ENCODE measurements at places on chromosomes 2 and 18.

- no peak for DNase-seq
These were observed 132.7 kb downstream of the KCTD1 start for GRCh38 chr18:26415631-26416030.

DNA sequence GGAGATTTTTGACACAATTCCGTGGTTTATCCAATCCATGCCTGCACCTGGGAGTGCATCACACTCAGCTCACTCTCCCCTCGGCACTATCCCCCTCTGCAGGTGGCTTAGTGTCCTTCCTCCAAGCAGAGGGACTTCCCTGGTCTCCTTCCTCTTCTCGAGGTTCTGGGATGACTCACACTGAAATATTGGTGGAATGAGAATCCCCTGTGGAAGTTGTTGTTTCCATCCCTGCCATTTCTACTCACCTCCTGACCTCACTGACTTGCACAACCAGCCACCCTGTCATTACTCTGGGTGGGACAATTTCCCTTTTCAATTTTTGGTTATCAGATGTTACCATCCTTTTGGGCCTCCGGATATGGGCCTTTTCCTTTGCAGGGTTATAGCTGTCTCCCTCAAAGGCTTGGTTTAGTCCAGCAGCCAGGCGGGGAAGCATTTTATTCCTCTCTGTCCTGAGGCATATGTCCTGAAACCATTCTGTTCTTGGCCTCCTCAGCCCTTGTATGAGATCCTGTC is 59.9 kb downstream of the PTPRM start:
- peak; percentile 76 for DNase-seq

DNA sequence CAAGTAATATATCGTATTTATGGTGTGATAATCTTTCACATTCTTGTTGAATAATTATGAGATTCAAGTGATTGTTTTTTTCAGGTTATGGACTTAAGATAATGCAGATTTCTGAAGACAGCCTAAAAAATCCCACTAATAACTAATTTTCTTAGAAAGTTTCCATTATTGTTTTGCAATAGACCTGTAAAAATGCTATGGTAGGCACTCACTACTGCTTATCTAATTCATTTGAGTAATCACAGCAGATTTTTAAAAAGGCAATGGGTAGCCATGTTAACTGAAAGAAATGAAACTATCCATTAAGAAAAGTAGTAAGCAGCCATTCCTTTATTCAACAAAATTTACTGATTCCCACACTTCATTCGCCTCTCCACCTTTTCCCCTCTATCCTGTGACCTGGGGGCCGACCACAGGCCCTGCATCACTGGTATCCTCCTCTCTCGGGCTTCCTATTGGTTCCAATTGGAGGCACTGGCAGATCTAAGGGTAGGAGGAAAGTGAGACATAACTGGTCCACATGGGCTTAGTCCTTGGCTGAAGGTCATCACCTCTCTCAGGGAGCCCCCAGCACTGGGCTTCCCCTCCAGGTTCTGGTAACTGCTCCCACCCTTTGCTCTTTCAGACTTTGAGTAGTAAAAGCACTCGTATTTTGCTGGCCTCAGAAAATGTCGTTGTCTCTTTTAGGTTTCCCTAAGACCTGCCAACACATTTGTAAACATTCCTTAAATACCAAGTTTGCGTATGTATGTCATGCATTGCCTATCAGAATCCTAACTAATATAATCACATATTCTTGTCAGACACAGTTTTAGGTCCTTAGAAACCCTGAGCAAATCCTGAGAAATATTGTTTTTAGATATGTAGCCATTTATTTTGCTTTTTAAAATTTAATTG is 18.5 kb downstream of the RBMS1 start:
- no peak for DNase-seq

GRCh38 chr18:76875390-76876325 is 53.3 kb downstream of the ZNF236 start:
- DNase-seq = peak; percentile 39

- DNase-seq = no peak
These were observed 46.4 kb upstream of the SPTBN1 start for GRCh38 chr2:54409752-54410151.

DNA sequence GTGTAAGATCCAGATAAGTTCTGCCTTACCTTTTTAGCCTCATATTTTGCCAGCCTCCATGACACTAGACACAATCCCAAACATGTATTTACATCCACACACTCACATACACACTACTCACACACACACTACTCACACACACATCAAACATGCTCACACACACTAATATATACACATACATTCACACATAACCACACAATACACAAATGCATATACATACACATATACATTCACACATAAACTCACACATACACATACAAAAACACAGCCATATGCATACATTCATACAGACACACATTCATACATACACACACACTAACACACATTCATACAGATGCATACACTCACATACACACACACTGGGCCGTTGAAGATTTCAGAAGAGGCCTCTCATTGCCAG is 109.5 kb downstream of the MAIP1 start:
- no peak for DNase-seq

DNA sequence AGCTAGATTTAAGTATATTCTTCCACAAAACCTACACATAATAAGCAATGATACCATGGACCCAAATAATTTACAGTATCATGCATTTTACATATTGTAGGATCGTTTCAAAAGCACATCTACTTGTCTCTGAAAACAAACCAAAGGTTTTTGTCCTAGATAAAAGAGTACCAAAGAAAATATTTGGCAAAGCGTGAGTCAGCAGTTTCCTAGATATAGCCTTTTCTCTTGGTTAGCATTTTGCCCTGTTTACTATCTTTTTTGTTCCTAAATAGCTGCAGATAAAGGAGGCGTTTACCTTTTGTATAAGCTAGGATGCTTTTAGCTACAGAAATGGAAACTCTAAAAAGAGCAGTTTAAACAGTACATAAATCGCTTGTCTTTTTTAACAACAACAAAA is 305.8 kb upstream of the GULP1 start:
- no peak for DNase-seq

- no peak for DNase-seq
These were observed 95.2 kb downstream of the TTC32 start for GRCh38 chr2:19806591-19806990.

GRCh38 chr2:12320991-12321641 is 395.6 kb upstream of the TRIB2 start:
- peak; percentile 90 for DNase-seq

DNA sequence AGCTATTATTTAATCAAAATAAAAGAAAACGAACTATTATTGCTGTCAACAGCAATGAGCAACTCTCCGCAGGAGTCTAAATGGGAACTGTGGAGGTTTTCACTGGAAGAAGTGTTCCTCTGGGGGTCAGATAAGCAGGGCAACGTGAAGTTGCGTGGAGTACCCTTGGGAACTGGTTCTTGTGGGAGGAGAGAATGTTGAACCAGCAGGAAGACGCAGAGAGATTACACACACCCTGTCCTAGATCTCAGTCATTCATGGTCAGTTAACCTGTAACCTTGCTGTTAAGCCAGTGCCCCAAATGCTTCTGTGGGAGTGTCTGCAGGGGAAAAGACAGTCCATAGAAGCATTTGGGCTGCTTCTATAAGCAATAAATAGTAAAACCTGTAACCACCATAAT is 20.4 kb upstream of the CABLES1 start:
- no peak for DNase-seq

DNA sequence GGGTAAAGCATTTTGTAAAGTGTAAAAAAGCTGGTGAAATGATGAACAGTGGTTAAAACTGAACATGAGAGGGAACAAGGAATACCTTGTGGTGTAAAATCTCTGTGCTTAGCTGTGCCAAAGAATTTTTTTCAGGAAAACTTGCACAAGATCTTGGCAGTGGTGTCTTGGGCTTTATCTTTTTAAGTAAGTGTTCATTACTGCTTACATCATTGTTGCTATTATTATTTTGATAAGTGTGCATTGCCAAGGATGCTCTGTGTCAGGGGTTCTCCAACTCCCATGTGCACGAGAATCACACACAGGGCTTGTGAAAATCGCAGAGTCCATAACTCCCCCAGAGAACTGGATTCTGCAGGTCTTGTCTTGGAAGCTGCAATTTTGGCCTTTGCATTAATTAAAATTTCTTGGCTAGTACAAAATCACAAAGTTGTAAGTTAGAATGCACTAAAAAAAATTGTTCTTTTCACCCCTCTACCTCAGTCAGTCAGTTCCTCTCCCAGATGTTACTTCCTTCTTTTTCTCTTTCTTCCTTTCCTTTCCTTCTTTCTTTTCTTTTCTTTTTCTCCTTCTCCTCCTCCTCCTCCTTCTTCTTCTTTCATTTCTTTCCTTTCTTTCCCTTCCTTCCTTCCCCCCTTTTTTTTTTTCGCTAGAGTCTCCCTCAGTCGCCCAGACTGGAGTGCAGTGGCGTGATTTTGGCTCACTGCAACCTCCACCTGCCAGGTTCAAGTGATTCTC is 37.8 kb downstream of the GATA6 start:
- DNase-seq = peak; percentile 32

DNA sequence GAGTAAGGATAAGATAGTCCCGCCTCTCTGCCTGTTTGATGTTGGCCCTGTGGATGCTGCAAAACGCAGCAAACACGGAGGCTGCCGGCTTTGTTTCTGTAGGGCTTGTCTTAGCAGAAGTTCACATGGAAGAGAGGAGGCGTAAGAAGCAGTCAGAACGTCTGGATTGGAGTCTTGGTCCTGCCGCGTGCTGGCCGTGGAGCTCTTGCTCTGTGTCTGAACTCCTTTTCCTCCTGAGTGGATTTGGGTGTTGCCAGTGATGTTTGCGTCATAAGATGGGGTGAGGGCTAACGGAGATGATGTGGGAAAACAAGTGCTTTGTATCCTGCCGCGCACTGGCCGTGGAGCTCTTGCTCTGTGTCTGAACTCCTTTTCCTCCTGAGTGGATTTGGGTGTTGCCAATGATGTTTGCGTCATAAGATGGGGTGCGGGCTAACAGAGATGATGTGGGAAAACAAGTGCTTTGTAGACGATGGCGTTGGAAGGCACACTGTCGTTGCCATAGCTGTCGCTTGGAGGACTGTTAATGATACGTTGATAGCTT is 240.9 kb downstream of the AGAP1 start:
- peak; percentile 52 for DNase-seq

- DNase-seq = no peak
These were observed 24.4 kb upstream of the EMILIN2 start for GRCh38 chr18:2822213-2822921.

GRCh38 chr18:42807887-42808286 is 307.6 kb downstream of the RIT2 start:
- DNase-seq = no peak

DNA sequence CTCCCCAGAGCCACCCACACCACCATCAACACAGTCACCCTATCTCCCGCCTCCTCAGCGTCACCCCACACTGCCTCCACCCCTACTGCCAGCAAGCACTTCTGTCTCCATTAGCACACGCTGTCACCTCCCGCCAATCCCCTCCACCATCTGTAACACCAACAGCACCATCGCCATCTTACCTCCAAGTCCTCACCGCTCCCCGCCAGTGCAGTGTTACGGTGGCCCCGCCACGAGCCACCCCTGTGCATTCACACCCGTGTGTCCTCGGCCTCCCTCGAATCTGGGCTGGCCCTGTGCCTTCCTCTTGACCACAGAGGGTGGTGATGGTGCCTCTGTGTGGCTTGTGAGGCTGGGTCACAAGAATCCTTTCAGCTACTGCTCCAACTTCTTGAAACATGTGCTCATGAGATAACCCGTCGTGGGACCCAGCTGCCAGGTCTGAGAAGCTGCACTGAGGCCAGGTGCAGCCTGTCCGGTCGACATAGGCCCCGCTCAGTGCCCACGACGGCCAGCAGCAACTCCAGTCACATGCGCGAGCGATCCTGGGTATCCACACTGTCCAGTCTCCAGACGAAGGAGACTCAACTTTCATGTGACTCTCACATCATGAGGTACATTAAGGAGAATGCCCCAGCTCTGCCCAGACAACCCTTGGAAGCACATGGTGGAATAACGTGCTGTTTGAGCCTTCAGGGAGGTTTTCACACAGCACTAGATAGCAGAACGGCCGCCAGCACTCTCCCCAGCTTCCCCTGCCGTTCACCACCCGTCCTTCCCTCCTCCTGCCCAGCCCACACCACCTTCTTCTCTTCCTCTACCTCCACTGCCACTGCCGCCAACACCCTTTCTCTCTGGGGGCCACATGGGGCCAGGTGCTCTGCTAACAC is 72.6 kb upstream of the ASB18 start:
- DNase-seq = no peak

GRCh38 chr2:120743657-120744056 is 8.0 kb downstream of the GLI2 start:
- DNase-seq = no peak

DNA sequence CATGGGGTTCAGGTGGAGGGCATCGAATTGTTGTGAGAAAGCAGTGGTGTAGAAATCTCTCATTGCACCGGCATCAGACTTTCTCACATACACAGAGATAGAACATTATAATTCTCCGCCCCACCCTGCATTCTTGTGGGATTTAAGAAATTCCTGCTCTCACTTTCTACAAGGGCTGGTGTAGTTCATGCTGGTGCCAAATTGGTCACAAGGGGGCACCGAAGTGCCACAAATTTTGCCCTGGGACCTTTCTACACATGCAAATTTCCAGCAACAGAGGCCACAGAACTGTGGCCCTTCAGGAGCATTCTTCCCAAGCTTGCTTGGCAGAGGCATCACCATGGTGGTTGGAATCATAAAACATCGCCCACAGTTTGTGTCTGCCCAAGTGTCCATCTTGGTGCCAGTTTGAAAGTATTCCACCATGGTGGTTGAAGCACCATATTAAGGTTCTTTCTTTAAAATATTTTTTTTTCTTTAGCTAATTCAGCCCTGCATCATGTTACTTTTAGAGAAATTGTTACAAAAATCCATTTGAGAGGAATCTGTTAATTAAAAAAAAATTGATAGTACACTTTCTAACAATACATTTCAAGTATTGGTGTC is 521.2 kb upstream of the FANCL start:
- peak; percentile 78 for DNase-seq

DNA sequence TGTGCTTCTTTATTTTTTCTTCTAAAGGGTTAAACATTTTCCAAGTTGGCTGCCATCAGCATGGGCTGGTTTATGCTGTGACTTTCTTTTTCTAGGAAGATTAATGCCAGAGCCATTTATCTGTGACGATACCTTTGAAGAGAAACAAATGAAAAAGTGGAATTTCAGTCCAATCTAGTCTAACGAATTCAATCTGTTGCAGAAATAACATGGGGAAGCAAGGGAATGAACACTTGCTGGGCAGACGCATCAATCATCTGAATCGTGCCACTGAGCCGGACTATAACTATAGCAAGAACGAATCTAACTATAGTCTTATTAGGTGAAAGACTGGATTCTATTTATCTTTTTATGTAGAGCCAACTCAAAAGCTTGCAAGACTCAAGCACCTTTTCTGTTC is 66.2 kb downstream of the CD8B2 start:
- no peak for DNase-seq

All from AG20443 (cell line).